ENCODE measurements at places on chromosomes 4 and X.

DNA sequence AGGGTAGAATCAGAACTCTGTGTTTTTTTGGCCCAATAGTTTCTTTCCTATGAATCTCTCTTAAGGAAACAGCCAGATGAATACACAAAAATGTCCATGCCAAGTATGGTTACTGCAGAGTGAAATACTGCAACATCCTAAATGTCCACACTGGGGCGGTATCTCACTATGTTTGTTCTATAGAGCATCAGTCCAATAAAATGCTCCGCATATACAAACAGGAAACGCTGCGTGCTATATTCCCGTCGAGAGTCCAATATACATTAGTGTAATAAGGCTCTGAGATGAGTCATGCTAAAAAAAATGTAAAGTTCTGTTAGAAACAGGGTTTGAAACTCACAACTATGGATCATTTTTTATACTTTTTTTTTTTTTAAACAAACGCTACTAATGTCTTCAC, 72.9 kb upstream of the ENOX2 start:
- DNase-seq, result peak; percentile 7

DNA sequence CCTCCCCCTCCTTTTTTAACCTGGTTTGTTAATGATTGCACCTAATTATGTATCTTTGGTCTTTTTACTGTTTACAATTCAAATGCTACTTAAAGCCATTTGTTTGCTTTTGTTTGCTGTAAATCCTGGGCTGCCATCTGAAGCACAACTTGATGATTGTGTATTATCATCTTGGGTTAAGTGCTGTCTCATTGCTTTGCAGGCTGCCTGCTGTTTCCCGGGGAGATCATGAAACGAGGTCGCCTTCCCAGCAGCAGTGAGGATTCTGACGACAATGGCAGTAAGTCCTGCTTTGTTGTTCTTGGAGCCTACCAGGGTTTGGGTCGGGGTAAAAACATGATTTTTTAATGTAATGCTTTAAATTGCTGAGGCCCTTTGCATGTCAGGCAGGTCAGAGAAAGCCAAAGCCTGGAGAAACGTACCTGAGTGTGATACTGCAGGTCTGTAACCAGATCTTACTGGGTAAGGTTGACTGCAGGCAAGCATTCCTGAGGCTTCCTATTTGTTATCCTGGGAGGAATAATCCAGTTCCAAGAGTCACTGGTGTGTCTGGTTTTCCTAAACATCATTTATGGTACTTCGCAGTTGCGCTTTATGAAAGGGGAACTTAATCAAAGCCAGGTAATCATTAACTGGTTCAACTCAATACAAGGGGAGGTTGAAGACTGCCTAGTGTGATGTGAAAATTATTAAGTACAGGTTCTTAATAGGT, 22.2 kb downstream of the JADE1 start:
- no peak for DNase-seq

DNA sequence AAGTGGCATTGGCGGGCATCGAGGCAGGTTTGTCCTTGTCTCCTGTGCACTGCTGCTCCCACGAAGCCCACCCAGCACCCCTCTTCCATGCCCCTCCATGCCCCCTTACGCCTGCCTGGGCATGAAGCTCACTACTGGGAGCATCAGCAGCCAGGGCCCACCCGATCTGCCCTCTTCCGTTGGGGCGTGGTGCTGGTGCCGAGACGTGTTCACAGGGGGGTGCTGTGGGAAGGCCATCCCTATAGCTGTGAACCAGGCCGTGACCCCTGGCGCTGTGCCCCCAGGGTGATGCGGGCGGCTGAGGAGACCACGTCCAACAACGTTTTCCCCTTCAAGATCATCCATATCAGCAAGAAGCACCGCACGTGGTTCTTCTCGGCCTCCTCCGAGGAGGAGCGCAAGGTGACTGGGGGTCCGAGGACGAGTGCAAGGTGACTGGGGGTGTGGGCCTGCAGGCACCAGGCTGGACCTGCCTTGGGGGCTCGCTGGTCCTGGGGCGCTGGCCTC, 19.3 kb upstream of the ADD1 start:
- no peak for DNase-seq

DNA sequence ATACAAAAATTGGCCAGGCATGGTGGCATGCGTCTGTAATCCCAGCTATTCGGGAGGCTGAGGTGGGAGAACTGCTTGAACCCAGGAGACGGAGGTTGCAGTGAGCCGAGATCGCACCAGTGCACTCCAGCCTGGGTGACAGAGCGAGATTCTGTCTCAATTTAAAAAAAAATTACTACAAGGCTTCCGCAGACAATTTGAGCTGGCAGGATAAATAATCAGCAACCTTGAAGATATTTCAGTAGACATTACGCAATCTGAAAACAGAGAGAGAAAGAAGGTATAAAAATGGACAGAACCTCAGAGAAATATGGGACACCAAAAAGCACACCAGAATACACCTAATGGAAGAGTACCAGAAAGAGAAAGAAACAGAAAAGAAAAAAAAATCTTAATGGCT, 25.3 kb downstream of the HS6ST2 start:
- no peak for DNase-seq

DNA sequence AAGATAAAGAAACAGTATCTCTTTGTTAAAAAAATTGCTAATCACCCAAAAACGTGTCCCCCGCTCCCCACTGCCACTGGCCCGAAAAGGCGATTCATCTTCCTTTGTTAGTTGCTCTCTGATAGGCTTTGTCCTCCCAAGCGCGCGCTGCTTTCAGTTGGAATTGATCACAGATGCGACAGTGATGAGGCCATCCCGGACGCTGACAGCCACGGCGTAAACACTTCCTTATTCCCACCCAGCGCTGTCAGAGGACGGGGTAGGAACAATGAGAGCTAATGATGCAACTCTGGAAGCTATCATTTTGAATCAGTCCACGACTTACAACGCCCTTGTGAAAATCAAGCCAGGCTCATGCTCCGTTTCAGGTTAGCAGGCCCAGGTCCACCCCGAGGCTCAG, 21.4 kb downstream of the SOD3 start:
- DNase-seq, result no peak

DNA sequence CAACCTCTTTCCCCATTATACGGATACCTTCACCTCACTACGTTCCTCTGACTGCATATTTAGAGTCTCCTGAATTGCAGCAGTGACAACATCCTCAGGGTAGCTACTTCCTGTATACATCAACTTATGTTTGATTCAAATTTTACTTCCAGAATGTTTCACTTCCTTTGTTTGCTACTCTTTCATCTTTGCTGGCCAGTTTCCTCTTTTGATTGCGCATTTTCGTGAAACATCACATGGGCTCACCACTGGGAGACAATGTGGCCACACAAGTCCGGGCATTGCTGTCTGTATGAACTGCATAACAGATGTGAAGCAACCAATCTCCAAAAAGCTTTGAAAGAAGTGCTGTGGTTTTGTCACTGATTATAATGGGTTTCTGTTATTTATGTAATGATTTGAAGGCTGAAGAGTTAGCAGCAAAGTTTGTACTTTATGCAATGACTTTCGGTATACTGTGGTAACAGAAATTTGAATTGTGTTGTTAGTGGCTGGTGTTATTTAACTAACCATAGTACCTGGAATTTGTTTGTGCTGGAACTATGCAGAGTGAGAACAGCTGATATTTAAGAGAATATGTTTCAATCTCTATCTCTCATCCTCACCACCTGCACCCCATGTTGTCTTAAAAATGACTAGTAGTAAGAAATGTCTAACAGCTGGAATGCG, 7.4 kb downstream of the SNCA start:
- DNase-seq, result peak; percentile 30

- no peak for DNase-seq
Observed at GRCh38 chr4:154457471-154457870, 34.1 kb downstream of the DCHS2 start.

DNA sequence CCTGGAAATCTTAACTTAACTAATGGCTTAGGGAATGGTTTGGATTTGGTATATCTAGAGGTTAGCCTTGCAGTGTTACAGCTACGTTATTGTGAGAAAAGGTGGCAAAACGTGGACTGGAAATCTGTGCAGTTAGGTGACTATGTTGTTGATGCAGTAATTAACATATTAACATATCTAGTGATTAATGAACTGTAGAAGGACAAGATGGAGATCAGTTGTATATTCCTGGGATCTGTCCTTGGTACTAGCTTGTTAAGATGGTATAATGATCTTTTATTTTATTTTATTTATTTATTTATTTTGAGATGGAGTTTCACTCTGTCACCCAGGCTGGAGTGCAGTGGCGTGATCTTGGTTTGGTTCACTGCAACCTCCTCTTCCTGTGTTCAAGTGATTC, 36.9 kb downstream of the GPAT3 start:
- DNase-seq, result no peak

DNA sequence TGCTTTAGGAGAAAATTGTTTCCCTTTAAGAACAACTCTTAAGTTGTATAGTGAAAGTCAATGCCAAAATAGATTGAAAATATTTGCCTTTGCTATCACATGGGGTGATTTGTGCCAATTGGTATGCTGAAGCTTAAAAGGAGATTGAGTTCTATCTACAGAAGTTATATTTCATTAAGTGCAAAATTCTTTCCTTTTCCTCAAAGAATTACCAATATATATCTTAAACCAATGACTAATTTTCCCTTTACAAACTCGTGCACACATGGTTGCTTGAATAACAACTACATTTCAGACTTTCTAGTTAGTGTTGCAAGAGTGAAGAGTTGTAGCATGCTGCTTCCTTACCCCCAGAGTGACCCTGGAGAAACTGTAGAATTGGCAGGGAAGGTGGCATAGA, 990.0 kb upstream of the PABPC4L start:
- no peak for DNase-seq

GRCh38 chrX:38860106-38861013, 59.1 kb downstream of the MID1IP1 start:
- DNase-seq, result peak; percentile 15

GRCh38 chrX:72382202-72382595, 76.5 kb upstream of the CITED1 start:
- no peak for DNase-seq

DNA sequence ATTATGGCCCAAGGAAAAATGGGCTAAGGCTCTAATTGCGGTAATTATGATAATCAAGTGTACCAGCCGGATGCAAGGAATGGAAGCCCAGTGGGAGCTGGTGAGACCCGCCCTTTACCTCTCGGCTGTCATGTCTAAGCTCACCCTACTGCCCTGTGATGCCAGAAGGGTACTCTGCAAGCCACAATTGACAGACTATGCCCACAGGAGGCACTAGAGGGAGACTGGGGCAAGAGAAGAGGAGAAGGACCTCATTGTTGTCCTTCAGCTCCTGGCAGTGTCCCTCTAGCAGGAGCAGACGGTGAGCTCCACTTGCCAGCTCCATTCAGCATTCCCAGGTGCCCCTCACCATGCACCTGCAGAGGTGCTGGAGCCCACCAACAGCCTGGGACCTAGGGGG, 141.8 kb downstream of the SMIM20 start:
- no peak for DNase-seq

DNA sequence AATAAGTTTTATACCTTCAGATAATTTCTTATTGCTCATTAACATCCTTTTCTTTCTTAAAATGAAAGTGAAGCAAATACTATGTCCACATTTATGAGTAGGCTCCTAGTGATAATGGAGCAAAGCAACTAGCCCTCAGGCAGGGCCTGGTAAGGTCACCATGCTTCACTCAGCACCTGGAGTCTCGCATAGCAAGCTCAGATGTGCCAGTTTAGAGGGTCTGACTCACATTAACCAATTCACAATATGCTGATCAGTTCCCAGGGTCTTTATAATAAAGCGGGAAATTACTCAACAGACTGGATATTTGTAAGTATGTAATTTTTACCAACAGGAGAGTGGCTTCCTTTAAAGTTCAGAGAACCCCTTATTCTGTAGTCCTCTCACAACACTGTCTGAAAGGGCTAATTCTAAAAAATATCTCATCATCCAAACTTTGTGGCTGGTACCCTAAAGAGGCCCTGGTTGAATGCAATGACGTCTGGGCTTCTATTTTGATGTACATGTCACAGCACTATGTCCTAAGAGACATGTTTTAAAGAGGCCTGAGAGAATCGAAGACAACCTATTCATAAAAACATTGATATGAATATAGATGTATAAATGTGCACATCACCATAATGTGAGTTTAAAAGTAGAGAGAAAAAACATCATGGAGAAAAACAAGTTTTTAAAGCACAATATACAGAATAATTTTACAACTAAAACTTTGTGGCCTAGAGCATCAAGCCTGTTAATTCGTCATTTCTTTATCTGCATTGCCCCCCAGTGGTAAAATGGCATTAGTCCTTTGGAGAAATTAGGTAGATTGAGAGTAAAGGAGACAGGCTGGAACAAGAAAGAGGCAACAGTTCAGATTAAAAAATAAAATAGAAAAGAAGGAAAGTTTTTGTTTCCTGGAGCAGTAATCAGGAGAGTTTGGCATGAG, 44.3 kb downstream of the IL21 start:
- peak; percentile 32 for DNase-seq

DNA sequence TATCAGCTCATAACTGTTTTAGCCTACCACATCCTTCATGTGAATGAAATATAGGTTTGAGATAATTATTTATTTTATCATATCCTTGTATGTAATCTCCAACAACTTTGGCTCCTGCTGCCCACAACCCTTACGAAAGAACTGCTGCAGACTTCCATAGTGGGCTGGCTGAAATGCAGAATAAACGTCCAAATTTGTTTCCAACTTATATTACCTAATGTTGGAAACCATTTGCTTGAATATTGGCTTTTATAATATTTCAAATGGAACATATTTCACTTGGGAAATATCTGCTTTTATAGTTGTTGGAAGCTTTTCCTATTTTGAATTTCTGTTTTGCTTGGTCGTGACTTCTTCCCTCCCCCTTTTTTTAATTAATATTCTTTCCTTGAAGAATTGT, 45.0 kb upstream of the ITM2A start:
- DNase-seq, result no peak

- DNase-seq, result no peak
Observed at GRCh38 chr4:116530048-116530447, 555.3 kb downstream of the TRAM1L1 start.

GRCh38 chr4:112604589-112604988, 32.1 kb downstream of the ZGRF1 start:
- no peak for DNase-seq

GRCh38 chr4:175440786-175441185, 371.3 kb downstream of the GPM6A start:
- no peak for DNase-seq

DNA sequence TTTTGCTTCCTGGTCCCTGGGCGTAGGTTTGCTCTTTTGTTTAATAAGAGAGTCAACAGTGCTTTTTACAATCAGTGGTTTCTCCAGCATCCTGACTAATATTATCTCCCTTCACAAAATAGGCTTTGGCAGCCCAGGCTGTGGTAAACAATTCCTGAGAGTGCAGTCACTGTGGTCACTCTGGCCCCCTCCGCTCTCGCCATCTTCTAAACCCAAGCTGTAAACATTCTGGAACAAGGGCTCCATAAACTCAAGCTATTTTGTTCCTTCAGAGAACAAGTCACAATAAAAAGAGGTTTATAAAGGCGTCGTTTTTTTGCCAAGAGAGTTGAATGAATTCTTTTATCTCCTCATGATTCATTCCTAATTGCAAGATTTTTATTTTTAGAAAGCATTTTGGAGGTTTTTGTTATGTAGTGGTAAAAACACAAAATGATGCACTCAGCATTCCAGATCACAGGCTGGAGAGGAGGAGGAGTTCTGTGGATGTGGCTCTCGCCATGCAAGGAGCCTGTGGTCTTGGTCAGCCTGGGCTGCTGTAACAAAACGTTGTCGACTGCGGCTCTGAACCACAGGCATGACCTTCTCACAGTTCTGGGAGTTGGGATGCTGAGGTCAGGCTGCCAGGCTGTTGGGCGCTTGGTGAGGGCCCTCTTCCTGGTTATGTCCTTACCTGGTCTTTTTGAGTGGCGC, 486.4 kb upstream of the FAT1 start:
- no peak for DNase-seq

All from stimulated activated naive CD8-positive, alpha-beta T cell treated with anti-CD3 and anti-CD28 coated beads, Interleukin-15, amount 100 ng/mL, for 72 hours (primary cell).